ENCODE measurements at places on chromosomes 5 and 9.

DNA sequence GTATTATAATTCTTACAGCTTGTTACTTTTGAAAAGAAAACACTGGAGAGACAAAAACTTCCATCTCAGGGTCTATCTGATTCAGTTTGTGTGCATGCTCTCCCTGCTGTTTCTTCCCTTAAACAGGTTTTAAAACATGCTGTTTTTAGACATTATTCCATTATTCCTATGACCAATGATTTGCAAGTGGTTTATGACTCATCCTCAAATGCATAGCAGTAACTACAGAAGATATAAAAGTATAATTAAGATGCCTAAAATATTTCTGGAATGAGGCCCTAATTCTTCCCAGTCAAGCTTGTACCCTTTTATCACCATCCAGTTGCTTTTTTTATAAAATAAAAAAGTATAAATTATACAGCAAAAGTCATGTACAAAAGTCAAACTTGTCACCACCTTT is 3.7 kb downstream of the DTWD2 start:
- peaks cover 27% of the 10 kb centered on the region for H3K4me1 ChIP-seq
- H3K27me3 ChIP-seq: no peaks in the 10 kb centered on the region
- no peak overlapping the region for H3K27ac ChIP-seq
- DNase-seq: no peak
- H3K36me3 ChIP-seq: no peaks in the 10 kb centered on the region

DNA sequence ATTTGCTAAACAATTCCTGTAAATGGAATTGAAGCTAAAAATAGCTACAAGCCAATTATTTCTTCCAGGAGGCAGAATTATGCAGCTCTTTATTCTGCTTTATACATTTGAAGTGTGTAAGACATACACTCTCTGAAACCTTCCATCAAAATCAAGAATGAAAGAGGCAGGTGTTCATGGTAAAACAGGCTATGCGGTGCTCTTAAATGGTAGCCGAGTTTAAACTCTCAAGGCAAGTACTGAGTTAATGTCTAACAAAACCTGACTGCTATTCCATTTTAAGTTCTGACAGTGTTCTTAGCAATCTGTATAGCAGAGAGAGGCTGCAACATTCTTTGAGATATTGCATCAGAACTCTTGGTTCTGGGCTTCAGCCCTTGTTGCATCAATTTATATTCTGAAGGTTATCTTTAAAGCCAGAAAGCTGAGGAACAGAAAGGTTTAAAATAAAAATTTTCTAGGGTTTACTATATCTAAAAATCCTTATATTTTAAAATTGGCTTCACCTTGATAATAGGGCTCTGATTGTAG is 248.3 kb upstream of the CCNG1 start:
- no peak overlapping the region for H3K27ac ChIP-seq
- no peaks in the 10 kb centered on the region for H3K27me3 ChIP-seq
- H3K4me1 ChIP-seq: no peaks in the 10 kb centered on the region
- H3K4me3 ChIP-seq: no peak overlapping the region

GRCh38 chr9:128553728-128554127 is 1.3 kb downstream of the SPTAN1 start:
- H3K4me3 ChIP-seq: peak overlapping the region; percentile 99
- peaks cover 97% of the 10 kb centered on the region for H3K4me1 ChIP-seq
- H3K36me3 ChIP-seq: no peaks in the 10 kb centered on the region

- H3K4me1 ChIP-seq: no peaks in the 10 kb centered on the region
- no peak overlapping the region for H3K27ac ChIP-seq
- H3K4me3 ChIP-seq: no peak overlapping the region
Measured at GRCh38 chr5:31443572-31443971, 88.3 kb downstream of the DROSHA start.

DNA sequence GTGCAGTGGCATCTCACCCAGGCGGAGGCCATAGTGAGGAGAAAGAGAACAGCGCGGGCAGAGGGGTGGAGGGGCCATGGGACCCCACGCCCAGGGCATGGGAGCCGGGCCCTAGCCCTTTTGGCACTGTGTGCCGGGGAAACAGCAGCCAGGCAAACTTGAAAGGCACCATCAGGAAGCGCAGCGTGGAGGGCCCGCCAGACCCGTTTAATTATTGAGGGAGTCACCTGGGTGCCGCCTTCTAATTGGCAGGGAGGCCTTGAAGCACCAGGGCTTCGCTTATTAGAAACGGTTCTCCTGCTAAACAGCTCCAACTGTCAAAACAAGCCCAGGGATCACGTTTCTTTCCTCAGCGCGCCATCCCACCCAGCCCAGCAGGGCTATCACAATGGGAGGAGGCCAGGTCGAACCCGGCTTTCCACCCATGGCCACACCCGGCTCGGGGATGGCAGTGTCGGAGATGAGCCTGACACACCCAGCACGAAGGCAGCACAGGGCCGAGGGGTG is 104.6 kb upstream of the SARDH start:
- no peaks in the 10 kb centered on the region for H3K27me3 ChIP-seq
- H3K27ac ChIP-seq: no peak overlapping the region
- DNase-seq: no peak
- no peak overlapping the region for H3K4me3 ChIP-seq
- H3K36me3 ChIP-seq: no peaks in the 10 kb centered on the region

DNA sequence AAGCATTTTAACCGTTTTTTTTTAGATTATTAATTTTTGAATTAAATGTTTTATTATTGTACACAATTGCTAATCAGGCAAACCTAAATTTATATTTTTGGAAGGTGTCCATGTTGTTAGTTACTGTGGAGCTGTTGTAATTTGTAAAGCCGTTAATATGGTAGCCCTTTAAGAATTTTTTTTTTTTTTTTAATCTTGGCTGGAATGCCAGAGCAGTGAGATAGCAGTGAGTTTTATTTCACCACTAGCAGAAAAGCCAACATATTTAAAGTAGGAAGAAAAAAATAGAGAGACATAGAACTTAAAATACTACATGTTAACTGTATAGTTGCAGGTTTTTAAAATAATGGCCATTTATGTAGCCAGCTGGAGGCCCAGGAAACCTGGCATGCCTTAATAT is 35.3 kb upstream of the RNF20 start:
- H3K36me3 ChIP-seq: no peaks in the 10 kb centered on the region
- no peak overlapping the region for H3K4me3 ChIP-seq
- DNase-seq: no peak
- H3K27ac ChIP-seq: peak overlapping the region; percentile 31

Data from left ventricle myocardium inferior (tissue), 1 donor.